ENCODE measurements at places on chromosomes 12 and 14.

GRCh38 chr12:627863-628741 lies 35.1 kb downstream of the NINJ2 start:
- H3K4me3 ChIP-seq: no peak overlapping the region
- H3K27ac ChIP-seq: no peak overlapping the region
- no peaks in the 10 kb centered on the region for H3K36me3 ChIP-seq

DNA sequence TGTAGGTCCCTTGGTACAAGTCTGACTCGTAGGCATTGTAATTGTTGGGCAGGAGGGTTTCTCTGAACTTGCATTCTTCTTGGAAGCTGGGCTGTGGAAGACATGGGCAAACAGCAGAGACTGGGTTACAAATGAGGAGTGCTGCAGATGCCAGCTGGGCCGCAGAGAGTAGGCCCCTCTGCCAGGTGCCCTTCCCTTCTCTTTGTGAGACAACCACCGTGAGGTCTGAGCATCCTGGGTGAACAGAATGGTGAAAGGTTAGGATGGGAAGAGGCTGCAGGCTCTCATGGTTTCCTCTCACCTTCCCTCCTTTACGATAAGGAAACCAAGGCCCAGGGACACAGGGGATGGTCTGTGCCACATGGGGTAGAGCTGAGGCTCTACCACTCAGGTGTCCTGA lies 11.3 kb downstream of the FGF6 start:
- peaks cover 23% of the 10 kb centered on the region for H3K4me1 ChIP-seq
- peaks cover 5% of the 10 kb centered on the region for H3K27me3 ChIP-seq
- no peak overlapping the region for H3K27ac ChIP-seq
- DNase-seq: no peak
- H3K4me3 ChIP-seq: no peak overlapping the region

- DNase-seq: no peak
- no peak overlapping the region for H3K27ac ChIP-seq
- H3K27me3 ChIP-seq: no peaks in the 10 kb centered on the region
- no peaks in the 10 kb centered on the region for H3K4me1 ChIP-seq
These were observed 120.9 kb upstream of the CAND1 start for GRCh38 chr12:67148265-67148664.

GRCh38 chr14:61171727-61172126 lies 109.4 kb downstream of the TMEM30B start:
- H3K36me3 ChIP-seq: peaks cover 19% of the 10 kb centered on the region
- H3K27me3 ChIP-seq: peaks cover 3% of the 10 kb centered on the region
- no peak overlapping the region for H3K27ac ChIP-seq
- DNase-seq: no peak
- H3K4me3 ChIP-seq: no peak overlapping the region

- H3K27ac ChIP-seq: peak overlapping the region; percentile 91
- H3K4me3 ChIP-seq: peak overlapping the region; percentile 96
- DNase-seq: peak; percentile 66
- no peaks in the 10 kb centered on the region for H3K27me3 ChIP-seq
- peaks cover 25% of the 10 kb centered on the region for H3K36me3 ChIP-seq
These were observed 840 bp downstream of the SIX4 start for GRCh38 chr14:60723116-60723906.

DNA sequence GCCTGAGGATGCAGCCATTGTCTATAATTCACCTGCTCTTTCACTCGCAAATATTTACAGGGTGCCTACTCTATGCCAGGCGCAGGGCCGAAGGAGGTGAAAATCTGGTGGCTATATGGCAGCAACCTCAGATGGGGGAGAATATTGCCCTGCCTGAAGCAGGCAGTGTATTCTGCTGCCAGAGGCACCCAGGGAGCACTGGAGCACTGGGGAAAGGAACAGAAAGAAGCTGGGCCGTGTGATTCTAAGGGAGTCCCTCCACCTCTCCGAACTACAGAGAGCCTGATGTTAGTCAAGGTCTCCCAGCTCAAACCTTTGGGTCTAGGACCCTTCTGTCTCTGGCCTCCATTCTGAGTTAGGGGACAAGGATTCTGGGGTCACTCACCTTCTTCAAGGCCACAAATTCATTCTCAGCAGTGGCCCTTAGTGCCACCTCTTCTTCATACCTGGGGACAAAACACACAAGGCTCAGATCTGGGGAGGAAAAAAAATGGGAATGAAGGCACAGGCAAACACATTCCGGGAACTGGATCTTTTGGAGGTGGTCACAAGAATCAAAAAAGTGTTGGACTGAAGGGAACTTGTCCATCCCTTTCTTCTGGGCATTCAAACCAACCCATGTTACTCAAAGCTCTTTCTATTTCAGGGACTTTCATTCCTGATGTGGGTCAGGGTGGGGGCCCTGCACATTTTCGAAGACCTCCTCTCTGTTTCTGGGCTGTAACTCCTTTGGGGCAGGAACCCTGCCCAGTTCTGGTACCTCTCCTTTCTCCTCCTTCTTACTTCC lies 19.3 kb upstream of the KRT86 start:
- peaks cover 9% of the 10 kb centered on the region for H3K4me1 ChIP-seq
- H3K27me3 ChIP-seq: peaks cover 66% of the 10 kb centered on the region
- no peak overlapping the region for H3K4me3 ChIP-seq
- no peak for DNase-seq
- H3K36me3 ChIP-seq: peaks cover 4% of the 10 kb centered on the region

DNA sequence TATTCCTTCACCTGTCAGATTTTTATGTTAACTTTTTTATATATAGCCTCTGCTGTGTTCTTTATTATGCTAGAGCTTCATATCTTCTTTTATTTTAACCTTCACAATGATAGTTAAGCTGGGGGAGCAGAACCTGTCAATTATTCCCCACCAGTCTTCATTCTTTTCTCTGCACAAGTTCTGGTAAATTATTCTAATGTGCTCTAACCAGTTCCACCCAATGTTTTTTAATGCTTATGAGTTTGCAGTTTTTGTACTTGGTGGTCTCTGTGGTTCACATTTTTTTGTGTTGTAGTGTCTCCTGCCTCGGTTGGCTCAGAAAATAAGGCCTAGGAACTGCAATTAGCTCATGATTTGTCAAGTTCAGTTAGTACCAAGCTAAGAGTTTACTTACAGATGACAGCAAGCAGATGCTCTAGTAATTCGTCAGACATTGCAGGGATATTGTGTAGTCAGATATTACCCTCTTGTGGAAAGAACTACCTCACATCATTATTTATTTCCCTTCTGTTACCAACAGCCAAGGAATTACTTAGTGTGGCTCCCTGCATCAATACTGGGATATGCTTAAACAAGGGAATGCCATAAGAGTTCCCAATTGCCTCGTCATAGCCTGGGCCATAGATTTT lies 14.5 kb downstream of the DYRK2 start:
- H3K4me1 ChIP-seq: peaks cover 26% of the 10 kb centered on the region
- peak overlapping the region; percentile 18 for H3K27ac ChIP-seq
- no peaks in the 10 kb centered on the region for H3K27me3 ChIP-seq
- no peak overlapping the region for H3K4me3 ChIP-seq
- no peak for DNase-seq

- H3K36me3 ChIP-seq: peaks cover 36% of the 10 kb centered on the region
- no peak overlapping the region for H3K27ac ChIP-seq
- no peak overlapping the region for H3K4me3 ChIP-seq
- 0 out of 2 replicates have a peak, but pooled peaks cover 3% of the 10 kb centered on the region for H3K4me1 ChIP-seq
- H3K27me3 ChIP-seq: no peaks in the 10 kb centered on the region
- DNase-seq: no peak
These were observed 37.0 kb upstream of the TSPAN9 start for GRCh38 chr12:3040026-3040656.

DNA sequence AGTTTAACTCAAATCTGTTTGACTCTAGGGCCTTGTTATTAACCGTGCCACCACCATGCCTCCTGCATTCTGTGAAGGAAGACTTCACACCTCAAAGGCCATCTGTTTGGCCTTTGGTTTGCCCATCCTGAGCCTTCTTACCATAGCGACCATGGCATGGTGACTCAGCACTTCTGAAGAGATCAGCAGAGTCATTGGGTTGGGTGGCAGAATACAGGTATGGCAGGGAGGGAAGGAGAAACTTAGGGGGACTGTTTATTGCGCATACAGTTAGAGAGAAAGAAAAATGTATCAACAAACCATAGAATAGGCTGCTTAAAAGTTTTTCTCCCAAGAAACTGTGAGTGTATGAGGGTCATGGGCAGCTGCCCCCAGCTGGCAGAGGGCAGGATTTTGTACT lies 49.2 kb downstream of the DAD1 start:
- no peaks in the 10 kb centered on the region for H3K27me3 ChIP-seq
- H3K4me3 ChIP-seq: no peak overlapping the region
- DNase-seq: no peak
- H3K27ac ChIP-seq: no peak overlapping the region
- no peaks in the 10 kb centered on the region for H3K36me3 ChIP-seq

DNA sequence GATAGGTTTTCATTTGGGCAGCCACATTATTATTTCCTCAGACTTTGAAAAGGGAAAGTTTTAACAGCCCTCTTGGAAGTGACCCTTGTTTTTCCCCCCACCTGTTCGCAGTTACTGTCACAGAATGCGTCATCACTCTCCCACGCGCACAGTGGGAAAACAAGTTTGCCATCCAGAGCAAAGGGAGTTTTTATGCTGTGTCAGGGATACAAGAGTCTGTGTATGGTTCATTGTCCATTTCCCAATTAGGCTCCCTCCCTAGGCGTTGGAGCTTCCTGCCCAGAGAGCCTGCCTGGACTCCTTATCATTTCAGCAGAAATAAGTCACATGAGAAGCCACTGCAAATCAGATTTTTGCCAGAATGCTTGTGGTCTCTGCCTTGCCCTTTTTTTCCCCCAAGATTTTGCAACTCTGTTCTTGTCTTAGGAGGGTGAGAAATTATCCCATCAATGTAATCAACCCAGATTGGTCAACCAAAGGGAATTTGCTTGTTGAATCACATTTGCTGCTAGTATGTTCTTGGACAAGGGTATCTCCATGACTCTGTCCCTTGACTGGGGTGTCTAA lies 104.1 kb downstream of the IGF1 start:
- no peaks in the 10 kb centered on the region for H3K36me3 ChIP-seq
- H3K4me3 ChIP-seq: no peak overlapping the region
- no peak overlapping the region for H3K27ac ChIP-seq
- no peak for DNase-seq
- no peaks in the 10 kb centered on the region for H3K27me3 ChIP-seq

GRCh38 chr12:90839346-90839745 lies 115.6 kb downstream of the CCER1 start:
- no peaks in the 10 kb centered on the region for H3K36me3 ChIP-seq
- peaks cover 19% of the 10 kb centered on the region for H3K4me1 ChIP-seq
- DNase-seq: no peak
- no peak overlapping the region for H3K4me3 ChIP-seq

- no peaks in the 10 kb centered on the region for H3K36me3 ChIP-seq
- peaks cover 23% of the 10 kb centered on the region for H3K27me3 ChIP-seq
- no peak for DNase-seq
- peaks cover 13% of the 10 kb centered on the region for H3K4me1 ChIP-seq
- no peak overlapping the region for H3K27ac ChIP-seq
These were observed 5.2 kb upstream of the FOS start for GRCh38 chr14:75273272-75274049.

DNA sequence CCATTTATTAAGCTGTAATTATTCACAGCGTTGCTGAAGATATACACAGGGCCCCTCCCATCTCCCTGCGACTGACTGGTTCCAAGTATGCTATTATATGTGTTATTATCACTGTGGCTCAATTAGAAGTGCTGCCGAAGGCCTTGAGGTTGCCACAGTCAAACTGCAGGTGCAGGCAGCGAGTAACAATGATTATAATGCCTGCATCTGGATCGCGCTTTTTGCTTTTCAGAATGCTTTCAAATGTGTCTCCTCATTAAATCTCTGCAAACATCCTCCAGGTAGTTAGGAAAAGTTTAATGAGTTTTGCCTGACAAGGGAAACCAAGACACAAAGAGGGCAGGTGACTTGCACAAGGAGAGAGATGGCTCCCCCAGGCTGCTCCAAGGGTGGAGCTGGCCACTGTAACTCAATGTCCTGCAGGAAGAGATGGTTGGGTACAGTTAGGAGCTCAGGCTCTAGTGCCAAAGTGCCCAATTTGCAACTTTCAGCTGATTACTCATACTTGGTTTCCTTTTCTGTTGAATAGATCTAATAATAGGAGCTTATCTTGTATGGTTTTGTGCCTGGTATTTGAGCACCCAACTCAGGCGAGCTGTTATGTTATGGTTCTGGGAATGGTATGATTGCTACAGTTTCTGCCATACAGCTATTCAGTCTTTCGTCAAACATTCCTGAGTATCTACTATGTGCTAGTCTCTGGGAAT lies 1.7 kb upstream of the SYNE3 start:
- H3K27me3 ChIP-seq: peaks cover 39% of the 10 kb centered on the region
- H3K4me3 ChIP-seq: peak overlapping the region; percentile 61
- peaks cover 13% of the 10 kb centered on the region for H3K4me1 ChIP-seq
- H3K27ac ChIP-seq: no peak overlapping the region

DNA sequence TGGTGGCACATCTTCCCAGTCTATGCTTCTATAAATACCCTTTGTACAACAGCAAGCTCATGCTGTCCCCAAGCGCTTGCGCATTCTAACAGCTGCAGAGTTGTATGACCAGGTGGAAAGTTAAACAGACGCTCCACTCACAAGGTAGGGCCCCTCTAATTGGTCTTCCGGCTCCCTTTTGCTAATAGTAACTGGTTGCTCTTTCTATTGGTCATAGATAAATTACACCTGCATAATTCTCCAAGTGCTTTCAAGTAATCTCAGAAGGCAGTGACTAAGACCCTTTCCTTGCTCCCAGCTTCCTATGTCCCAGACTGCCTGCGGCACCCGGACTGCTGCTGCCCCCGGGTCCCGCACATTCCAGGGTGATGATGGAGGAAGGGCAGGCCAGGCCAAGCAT lies 6.1 kb upstream of the TSPAN9 start:
- DNase-seq: no peak
- H3K4me3 ChIP-seq: no peak overlapping the region
- H3K4me1 ChIP-seq: peaks cover 3% of the 10 kb centered on the region
- peaks cover 10% of the 10 kb centered on the region for H3K27me3 ChIP-seq
- H3K27ac ChIP-seq: no peak overlapping the region
- H3K36me3 ChIP-seq: no peaks in the 10 kb centered on the region

GRCh38 chr14:72618424-72618823 lies 275.5 kb downstream of the DPF3 start:
- no peak for DNase-seq
- no peak overlapping the region for H3K4me3 ChIP-seq
- H3K4me1 ChIP-seq: peaks cover 45% of the 10 kb centered on the region
- peaks cover 7% of the 10 kb centered on the region for H3K36me3 ChIP-seq
- peaks cover 25% of the 10 kb centered on the region for H3K27me3 ChIP-seq

GRCh38 chr14:98412431-98412830 lies 859.6 kb downstream of the BCL11B start:
- no peak overlapping the region for H3K4me3 ChIP-seq
- no peak for DNase-seq
- no peaks in the 10 kb centered on the region for H3K36me3 ChIP-seq
- no peak overlapping the region for H3K27ac ChIP-seq
- H3K4me1 ChIP-seq: peaks cover 10% of the 10 kb centered on the region

Data from WTC11 (cell line).